ENCODE measurements at places on chromosomes 1 and 21. TPM values are rescaled to one million over a fixed set of nuclear protein-coding genes. Genes with fewer than 3 reads are reported as not detected.

PLEKHA6 gene
- total RNA-seq: 1.5 TPM

DNA sequence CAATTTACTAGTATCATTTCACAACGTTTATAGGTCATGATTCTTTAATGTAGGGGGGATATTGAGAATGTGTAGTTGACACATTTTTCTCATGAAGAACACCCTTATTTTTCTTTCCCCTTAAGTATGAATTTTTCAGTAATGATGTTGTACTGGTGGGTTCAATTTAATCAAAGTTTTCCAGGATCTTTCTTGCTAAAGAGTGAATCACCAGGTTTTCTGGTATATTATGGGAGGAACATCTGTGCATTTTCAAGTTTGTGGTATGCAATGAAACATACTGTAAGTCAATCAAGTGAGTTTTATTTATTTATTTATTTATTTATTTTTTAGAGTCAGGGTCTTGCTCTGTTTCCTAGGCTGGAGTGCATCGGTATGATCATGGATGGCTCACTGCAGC, 221.2 kb upstream of the PTGFR start:
- no peak for DNase-seq

TSPAN1 gene
- total RNA-seq: 1.7 TPM

DNA sequence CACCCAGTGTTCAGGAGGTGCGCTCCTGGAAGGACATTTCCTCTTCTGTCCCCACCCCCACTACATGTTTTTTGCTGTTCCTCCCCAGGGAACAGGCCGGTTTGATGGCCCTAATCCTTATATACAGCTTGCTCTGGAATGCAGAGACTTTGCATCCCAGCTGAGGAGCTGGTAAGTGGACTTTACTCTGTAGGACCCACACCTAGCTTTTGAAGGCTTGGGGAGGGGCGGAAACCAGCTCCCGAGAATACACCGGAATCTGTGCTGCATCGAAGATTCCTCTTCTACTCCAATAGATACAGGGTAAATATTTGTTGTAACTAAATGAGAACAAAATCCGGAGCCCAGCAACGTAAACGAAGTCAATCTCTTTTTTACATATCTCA, 1.2 kb upstream of the CGN start:
- no peak for DNase-seq

- no peak for DNase-seq
Measured at GRCh38 chr21:39840373-39841097, 26.7 kb upstream of the PCP4 start.

DNA sequence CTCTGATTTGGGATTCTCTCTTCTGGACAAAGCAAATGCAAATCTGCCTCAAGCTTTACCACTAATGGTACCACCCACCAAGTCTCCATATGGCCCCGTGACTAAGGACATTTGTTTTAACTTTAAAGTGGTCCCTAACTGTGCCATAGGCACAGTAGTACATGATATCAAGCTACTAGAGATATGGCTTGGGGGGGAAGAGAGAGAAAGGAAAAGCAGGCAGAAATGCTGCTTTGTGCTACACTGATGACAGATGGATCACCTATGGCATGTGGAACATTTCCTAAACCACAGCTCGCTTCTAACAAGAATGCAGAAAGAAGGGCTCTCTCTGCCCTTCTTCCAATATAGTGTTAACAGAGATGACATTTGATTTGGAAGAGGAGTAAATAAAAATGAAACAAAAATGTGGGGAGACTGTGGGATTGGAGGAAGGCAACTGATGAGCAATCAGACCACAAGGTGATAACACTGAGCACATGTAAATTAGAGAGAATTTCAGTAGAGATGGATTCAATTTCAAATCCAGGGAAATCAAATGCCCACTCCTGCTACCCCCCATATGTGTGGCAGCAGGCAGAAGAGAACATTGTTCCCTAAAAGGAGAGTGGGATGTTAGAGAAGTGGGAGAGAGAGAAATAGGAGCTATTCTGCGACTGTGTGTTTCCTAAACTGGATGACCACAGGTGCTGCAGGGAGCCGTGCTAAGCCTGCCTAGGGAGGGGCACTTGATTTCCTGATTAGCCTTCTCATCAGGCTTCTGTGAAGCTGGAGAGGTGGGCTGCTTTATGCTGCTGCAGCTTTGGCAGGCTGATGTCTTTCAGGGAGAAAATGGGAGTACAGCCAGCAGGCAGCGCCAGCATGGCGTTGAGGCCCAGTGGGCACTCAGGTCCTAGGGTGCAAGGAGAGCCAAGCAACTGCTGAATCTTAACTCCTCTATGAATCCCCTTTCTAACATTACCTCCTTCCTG, 75.3 kb downstream of the ZNF648 start:
- no peak for DNase-seq

PBX1 gene
- 37.2 TPM for total RNA-seq

- DNase-seq: no peak
Measured at GRCh38 chr21:22703521-22703920, 1705.3 kb downstream of the NCAM2 start.

DNA sequence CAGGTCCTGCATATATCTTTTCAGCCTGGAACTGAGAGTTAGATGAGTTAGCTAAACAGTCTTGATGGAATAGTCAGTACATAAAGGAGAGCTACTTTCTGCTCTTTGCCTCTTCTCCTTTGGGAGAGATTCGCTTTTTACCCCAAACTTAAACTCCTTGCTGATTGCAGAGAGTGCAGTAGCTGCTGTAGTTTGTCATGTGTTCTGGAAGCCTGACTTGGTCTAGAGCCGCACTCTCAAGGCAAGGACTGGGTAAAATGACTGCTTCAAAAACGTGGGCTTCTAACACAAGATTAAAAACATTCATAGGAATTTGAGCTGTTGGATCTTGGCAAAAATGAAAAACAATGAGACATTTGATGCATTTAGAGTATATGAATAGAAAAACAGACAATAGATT, 351.6 kb downstream of the RYR2 start:
- no peak for DNase-seq

CFHR2 gene
- total RNA-seq: not detected

GRCh38 chr1:25580927-25581326, 35.7 kb upstream of the MAN1C1 start:
- DNase-seq: no peak

Data from astrocyte (in vitro differentiated cells and primary cell).